ENCODE measurements at places on chromosomes 13 and 19.
A peak's percentile ranks its signal among the peaks of the same experiment; 100 is the strongest.

- no peak for DNase-seq
Measured at GRCh38 chr13:41802043-41802683, 158.7 kb downstream of the VWA8 start.

GRCh38 chr19:4059891-4060620 is 6.6 kb downstream of the ZBTB7A start:
- DNase-seq, result peak; percentile 72

GRCh38 chr13:50707628-50708027 is 135.9 kb downstream of the DLEU7 start:
- DNase-seq, result no peak

DNA sequence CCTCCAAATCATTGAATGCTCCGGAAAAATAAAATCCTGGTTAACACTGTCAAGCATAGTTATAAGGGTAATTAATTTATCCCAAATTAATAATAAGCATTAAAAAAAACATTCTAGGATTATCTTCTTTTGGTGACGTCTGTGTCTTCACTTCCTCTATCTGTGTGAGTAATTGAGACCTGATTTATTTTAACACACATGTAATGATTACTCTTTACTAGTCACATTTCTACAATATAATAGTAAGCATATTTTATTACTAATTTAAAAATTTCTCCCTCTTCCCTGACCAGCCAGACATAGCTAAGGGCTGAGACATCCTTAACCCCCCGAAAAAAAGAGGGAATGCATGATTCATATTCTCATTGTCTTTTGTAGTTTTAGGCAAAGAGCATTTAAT is 2.3 kb downstream of the FNDC3A start:
- DNase-seq, result no peak

DNA sequence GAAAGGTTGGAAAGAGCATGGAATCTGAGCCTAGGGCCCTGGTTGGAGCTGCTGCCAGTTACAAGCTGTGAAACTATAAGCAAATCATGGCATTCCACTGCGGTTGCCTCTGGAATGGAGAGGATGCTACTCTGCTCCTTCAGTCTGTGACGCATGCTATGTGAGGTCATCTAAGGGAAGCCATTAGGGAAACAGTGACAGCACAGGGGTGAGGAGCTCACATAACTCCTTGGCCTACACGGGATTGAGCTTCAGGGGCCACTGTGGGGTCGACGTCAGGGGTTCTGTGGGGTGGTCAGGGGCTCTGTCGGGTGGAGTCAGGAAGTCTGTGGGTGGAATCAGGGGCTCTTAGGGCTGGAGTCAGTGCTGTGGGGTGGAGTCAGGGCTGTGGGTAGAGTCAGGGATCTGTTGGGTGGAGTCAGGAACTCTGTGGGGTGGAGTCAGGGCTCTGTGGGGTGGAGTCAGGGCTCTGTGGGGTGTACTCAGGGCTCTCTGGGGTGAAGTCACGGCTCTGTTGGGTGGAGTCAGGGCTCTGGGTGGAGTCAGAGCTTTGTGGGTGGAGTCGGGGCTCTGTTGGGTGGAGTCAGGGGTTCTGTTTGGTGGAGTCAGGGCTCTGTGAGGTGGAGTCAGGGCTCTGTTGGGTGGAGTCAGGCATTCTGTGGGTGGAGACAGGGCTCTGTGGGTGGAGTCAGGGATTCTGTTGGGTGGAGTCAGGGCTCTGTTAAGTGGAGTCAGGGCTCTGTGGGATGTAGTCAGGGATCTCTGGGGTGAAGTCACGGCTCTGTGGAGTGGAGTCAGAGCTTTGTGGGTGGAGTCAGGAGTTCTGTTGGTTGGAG is 35.8 kb upstream of the MEDAG start:
- DNase-seq, result peak; percentile 21

GRCh38 chr19:50510121-50510670 is 795 bp downstream of the JOSD2 start:
- no peak for DNase-seq

GRCh38 chr13:109840201-109840892 is 54.0 kb upstream of the IRS2 start:
- DNase-seq, result no peak

- DNase-seq, result peak; percentile 28
Measured at GRCh38 chr13:94674609-94675348, 37.6 kb downstream of the SOX21 start.

DNA sequence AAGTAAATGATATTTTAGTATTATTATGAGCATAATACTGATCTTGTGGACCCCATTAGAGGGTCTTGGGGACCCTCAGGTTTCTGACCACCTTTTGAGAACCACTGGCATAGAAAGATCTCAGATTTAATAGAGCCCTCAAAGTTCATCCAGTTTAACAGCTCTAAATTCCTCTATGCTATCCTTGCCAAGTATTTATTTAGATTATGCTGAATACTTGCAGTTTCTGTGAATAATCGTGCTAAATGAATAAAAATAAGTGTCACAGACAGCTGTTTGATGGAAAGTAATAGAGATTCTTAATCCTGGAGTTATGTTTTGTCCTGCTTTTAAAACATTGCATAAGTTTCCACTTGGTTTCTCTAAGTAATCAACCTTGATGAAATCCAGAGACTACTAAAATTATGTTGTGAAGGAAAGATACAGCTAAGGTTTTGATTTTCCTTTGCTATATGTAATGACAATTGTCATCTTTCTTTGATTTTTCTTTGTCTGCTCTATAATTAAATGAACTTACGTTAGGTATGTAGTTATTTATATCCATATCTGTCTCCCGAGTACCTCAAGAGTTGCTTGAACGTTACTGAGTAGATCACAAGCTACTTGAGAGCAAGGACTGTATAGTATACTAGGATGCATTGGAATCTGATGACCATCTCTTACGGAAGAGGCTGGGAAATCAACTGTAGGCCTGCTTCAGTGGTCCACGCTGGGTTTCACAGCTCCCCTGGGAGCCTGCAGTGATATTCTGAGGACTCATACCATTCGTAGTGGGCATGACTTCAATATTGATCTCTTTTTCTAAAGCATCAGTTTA is 5.7 kb downstream of the ABHD13 start:
- DNase-seq, result no peak

- no peak for DNase-seq
Measured at GRCh38 chr19:29107831-29108230, 105.1 kb downstream of the UQCRFS1 start.

GRCh38 chr13:46339035-46339666 is 47.9 kb downstream of the RUBCNL start:
- DNase-seq, result no peak

GRCh38 chr19:41599175-41599966 is 23.4 kb downstream of the CEACAM21 start:
- DNase-seq, result no peak

- DNase-seq, result no peak
Measured at GRCh38 chr19:55581823-55582223, 1.2 kb upstream of the ZNF579 start.

DNA sequence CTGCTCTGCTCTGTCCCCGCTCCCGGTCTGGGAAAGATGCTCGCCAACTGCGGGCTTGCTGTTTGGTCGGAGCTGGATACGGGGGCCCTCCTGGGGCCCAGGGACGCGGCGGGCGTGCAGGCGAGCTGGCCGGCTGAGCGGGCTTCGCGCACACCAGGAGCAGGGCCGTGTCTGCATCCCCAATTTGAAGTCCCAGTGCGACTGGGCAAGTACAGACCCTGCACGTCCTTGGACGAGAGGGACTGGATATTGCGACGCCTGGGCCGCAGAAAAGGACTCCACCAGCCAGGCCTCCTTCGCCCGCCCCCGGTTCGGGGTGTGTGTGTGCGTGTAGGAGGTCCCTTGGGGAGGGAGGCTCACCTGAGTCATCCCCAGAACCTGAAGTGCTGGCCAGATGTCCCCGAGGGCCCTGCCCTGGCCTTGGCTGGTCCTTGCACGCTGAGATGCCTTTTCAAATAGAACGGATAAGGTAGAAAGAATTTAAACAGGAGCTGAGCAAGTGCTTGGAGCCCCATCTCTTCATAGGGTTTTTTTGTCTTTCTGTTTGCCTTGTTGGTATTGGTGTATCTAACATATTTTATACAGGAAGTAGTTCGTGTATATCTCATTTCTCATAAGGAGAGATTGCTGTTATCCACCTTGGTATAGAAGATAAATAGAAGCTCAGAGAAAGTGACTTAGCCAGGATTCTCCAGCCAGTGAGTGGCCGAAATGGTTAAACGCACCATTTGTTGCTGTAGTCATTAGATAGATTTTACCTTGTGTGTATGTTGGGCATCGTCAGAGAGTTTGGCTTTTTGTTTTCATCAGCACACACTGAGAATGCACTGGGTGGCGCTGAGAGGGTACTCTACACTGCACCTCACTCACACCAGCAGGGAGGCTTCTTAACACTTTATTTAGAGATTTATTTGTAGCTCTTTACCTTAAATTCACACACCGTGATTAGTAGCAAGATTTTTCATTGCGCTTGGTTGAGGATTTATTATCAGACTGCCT is 1.1 kb downstream of the NAXD start:
- peak; percentile 17 for DNase-seq

DNA sequence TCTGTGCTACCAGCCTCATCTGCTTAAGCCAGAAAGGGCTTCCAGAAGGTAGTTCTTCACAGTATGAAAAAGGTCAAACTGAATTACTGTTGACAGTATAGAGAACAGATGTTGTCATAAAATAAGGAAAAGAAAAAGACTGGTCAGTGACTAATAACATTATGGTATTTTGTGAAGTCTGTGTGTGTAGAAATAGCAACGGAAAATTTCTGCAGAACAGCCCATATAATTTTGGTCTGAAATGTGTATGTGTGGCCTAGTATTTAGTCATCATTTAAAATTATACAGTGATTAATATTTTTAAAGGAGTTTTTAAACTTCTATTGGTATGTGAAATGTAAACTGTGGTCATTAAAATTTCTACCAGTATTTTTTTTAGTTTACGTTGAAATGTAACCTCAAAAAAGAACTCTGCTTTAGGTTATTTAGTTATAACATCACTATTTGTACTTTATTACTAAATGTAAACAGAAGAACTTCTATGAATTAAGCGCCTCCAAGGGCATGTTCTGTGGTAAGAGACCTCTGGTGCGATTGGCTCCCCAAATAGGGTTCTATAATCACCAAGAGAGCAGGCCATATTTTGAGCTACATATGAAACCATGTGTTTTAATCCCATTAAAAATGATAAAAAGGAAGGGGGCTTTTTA is 3.3 kb upstream of the GPR183 start:
- no peak for DNase-seq

DNA sequence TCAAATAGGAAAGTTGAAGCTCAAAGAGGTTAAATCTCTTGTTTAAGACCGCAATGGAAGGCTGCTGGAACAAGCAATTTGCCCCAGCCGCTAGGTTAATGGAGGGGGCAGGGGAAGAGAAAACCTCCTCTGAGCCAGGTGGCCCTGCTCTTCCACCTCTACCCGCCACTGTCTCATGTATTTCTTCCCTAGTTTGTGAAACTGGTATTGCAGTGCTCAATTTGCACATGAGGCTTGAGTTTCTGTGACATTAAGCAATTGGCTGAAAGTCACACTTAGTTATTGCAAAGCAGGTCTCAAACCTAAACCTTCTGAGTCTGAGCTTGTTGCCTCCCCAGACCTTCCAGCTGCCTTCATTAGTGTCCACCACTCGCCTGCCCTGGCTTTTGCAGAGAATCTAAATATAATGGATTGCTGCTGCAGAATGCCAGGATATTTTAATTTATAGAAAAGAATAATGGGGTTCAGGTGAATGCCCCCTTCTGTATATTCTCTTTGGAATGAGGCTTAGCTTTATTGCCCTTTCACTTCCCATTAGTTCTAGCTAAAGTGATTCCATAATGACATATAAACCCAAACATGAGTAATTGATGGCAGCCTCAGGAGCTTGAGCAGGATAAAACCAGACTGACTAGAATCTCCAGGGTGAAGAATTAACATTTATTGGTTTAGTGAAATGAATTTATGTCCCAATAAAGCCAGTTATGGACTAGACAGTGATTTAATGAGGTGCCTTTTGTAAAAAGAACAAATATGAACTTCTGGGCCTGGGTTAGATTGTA is 27.0 kb upstream of the OLFM4 start:
- no peak for DNase-seq

DNA sequence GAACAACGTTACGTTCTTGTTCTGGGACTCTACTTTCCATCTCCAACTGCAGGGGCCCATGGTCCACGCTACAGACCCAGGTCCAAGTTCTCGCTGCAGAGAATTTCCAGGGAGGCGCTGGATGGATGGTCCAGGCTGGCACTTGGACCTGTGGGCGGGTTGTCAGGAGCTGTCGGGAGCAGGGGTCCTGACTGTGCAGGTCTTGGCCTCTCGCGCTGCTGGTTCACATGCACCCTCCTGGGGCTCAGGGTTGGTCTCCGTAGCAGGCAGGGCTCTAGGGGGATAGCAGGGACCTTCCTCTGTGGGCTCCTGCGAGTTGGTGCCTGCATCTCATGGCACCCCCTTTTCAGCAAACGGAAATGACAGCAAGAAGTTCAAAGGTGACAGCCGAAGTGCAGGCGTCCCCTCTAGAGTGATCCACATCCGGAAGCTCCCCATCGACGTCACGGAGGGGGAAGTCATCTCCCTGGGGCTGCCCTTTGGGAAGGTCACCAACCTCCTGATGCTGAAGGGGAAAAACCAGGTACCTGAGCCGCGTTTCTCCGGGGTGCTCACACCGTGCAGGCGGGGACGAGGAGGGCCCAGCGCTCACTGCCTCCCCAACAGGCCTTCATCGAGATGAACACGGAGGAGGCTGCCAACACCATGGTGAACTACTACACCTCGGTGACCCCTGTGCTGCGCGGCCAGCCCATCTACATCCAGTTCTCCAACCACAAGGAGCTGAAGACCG is 6.6 kb downstream of the PTBP1 start:
- no peak for DNase-seq

DNA sequence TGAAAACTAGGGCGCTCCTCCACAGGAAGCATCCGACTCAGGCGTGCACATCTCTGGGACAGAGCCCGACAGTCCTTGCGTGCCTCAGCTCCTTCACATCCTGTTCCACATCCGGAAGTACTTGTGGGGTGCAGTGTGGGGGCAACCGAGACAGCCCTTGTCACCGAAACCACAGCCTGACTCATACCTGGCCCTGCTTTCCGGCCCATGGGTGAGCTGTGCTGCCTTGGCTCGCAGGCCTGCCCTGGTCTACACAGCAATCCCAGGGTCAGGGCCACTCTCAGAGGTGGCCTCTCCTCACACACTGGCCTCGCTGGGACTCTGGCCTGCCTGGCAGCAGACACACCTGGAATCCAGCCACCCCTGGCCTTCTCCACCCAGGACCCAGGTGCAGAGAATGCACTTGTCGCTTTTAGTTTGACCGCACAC is 100.4 kb downstream of the STK24 start:
- peak; percentile 65 for DNase-seq

- DNase-seq, result peak; percentile 5
Measured at GRCh38 chr13:76009267-76009890, 373.2 kb downstream of the LMO7 start.

DNA sequence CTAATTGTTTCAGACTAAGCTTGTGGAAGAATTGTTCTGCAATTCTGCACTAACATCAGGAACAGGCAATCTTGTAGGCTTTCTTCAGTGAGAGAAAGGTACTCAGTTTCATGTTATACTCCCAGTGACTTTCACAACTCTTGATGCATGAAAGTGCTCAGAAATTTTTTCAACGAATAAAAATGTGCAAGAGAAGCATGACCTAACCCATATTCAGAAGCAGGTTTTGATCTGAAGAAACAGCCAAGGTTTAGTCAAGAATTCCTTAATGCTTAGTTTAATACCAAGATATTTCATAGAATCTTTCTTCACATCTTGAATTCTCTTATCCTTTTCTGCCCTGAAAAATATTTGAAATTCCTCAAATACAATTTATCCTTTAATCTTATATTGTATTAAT is 197.2 kb upstream of the CSNK1A1L start:
- no peak for DNase-seq
